ENCODE measurements at places on chromosomes 4 and X.
A peak's percentile ranks its signal among the peaks of the same experiment; 100 is the strongest.

GRCh38 chr4:34289489-34289888 is 1954.8 kb downstream of the ARAP2 start:
- DNase-seq: no peak

- no peak for DNase-seq
These were observed 363.9 kb downstream of the MID1IP1 start for GRCh38 chrX:39165185-39165584.

- DNase-seq: peak; percentile 2
These were observed 133.4 kb upstream of the MSX1 start for GRCh38 chr4:4726051-4726450.

DNA sequence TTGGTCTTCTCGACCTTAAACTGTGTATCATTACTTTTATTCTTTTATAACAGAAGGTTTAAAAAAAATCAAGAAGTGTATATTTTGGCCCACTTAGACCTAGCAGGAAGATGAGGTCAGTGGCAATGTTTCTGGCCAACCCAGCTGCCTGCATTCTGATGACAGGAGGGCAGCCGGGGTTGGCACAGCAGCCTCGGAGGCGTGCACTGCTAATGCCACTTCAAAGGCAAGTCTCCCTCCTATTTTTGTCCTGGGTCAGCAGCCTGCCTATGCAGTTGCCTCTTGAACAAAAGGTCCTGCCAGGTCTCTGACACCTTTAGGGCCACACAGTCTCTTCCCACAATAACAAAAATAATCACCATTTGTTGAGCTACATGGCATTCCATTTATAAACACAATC is 89.4 kb upstream of the MYOZ2 start:
- no peak for DNase-seq

DNA sequence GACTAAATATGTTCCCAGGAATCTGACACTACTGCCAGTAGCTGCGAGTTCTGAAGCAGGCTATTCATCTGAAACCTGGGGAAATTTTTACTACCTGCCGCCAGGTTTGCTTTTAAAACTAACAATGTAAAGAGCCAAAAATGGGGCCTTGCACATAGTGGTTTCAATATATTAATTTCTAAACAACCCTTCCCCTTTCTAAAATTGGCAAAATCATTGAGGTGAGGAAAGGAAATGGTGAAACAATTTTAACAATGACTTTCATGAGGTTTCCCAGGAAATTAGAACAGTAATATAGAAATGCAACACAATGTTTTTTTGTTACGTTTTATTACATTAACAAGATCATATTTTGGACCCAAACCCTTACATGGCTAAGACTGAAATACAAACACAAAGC is 21.3 kb downstream of the FANCB start:
- no peak for DNase-seq

DNA sequence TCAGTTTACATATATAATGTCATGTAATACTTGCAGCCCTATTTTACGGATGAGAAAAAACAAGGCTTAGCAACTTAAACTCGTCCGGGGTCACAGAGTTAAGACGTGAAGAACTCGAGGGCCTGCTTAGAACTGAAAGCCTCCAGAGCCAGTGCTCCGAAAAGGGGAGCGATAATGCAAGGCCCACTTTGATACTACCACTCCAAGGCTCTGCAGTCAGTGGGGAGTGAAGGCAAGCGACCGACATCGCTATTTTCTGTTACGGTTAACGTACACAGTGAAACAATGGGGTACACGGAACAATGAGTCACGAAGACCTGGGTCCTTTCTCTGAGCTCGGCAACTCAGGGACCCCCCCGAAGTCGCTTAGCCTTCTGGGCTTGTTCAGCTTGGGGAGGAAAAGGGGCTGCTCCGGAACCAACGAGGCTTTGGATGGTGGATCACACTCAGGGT is 965 bp downstream of the PPA2 start:
- no peak for DNase-seq

DNA sequence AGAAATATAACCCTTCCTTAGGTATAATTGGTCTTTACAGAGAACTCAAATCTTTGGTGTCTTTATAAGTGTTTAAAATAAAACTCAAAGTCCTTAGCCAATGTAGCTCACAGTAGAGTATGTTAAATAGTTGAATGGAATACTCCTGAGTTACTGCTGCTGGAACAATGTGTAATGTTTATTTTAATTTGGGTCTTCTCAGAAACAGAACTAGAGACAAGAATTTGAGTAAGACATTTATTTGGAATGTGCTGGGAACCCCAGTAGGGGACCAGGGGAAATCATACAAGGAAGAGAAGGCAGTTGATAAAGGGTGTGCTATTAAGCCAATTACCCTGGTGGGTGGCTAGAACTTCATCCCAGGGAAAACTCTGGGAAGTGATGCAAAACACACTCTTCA is 240.4 kb upstream of the LDB2 start:
- DNase-seq: no peak

DNA sequence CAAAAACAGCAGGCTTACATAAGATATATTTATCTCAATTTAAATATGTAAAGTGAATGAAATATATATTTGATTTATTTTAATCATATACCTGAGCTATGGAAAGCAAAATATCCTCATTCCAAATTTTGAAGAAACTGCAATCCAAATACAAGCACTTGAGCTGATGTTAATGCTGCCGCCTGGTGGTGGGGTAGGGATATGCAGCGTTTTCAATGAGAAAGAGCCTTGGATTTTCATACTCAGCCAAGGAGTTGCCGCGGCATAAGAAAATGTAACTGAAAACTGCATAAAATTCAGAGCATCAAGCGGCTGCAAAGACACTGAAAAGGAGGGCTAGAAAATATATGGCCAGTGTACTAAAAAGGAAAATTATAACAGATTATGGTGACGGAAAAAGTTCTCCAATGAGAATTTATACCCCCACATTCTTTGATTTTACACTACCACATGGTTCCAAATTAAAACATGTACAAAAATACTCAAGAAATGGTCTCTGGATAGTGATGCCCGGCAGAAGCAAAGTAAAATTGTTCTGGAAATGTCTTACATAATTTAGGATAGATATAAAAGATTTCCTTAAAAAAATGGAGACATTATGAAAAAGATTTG is 660.3 kb upstream of the PITX2 start:
- no peak for DNase-seq

GRCh38 chr4:181860157-181860556 is 383.0 kb upstream of the TENM3 start:
- no peak for DNase-seq

- DNase-seq: no peak
These were observed 61.3 kb downstream of the MTHFD2L start for GRCh38 chr4:74219240-74219639.

DNA sequence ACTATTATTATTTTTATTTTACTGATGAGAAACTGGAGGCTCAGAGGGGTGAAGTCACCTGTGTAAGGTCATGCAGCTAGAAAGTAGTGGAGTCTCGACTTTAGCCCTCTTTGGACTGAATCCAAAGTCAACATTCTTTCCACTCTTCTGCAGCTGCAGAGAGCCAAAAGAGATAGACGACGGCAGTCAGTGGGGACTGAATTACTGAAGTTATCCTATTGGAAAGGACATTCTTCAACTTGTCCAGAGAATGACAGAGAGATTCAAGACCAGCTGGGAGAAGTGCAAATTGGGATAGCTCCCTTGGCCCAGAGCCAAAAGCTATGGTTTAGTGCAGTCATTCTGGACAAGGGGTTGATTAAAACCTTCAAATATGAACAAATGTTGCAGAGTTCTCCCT is 42.5 kb downstream of the VGLL1 start:
- DNase-seq: no peak

DNA sequence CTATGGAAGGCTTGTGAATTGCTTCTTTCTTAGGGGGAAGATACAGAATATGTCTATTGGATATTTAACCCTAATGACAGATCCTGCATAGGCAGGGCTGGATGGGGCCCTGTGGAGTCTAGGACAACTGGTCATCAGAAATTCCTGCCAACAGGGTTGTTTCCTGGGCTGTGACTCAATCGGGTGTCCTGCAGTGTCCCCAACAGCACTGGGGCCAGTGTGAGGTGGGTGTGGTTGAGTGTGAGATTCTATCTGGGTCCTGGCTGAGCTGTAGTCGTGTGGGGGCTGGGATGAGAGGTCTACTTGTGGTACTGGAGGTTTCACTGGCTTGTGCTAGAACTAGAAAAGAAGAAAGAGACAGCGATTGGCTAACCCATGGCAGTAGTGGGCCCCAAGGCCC is 87.3 kb upstream of the WDR1 start:
- no peak for DNase-seq

DNA sequence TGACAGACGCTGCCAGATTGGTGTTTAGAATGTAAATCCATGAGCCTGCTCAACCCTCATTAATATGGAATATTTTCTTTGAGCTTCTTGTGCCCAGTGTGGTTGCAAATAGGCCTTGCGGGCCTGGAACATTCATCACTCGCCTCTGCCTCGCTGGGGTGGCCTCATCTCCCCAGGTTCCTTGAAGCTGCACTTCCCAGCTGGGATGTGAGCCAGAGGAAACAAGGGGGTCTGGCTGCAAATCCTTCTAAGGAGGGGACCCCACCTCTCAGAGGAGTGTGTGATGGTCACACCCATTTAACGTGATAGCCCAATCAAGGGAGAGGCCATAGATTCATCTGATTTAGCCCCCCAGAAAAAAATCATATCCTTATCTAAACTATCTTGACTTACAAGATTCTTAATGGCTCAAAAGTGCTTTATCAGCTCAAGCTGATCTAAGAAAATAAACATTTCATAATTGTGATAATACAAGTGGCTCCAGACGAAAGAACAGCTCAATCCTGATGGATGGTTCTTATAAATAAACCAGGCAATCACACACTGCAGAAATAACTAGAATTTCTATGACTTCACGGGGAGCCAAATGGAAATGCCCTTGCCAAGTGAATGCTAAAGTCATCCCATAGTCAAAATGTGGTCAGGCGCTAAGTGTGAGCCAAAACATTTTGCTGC is 189.9 kb downstream of the PTTG2 start:
- no peak for DNase-seq

DNA sequence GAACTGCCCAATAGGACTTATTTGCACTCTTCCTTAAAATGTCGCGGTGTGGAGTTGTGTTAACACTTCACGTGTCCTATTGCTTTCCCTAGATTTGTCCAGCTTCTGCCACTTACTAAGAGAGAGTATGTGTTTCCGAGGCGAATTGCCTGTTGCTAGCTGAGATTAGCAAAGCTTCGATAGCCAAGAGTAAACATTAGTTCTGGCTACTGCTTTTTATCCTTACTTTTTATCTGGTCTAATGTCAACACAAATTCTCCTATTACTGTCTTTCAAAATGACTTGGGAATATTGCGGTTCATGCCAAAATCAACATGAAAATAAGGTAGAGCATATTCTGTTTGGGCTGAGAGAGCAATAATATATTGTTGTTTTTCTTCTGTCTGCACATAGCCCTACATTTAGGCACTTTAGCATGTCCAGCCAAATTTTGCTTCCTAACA is 90.4 kb upstream of the VEGFC start:
- DNase-seq: no peak

DNA sequence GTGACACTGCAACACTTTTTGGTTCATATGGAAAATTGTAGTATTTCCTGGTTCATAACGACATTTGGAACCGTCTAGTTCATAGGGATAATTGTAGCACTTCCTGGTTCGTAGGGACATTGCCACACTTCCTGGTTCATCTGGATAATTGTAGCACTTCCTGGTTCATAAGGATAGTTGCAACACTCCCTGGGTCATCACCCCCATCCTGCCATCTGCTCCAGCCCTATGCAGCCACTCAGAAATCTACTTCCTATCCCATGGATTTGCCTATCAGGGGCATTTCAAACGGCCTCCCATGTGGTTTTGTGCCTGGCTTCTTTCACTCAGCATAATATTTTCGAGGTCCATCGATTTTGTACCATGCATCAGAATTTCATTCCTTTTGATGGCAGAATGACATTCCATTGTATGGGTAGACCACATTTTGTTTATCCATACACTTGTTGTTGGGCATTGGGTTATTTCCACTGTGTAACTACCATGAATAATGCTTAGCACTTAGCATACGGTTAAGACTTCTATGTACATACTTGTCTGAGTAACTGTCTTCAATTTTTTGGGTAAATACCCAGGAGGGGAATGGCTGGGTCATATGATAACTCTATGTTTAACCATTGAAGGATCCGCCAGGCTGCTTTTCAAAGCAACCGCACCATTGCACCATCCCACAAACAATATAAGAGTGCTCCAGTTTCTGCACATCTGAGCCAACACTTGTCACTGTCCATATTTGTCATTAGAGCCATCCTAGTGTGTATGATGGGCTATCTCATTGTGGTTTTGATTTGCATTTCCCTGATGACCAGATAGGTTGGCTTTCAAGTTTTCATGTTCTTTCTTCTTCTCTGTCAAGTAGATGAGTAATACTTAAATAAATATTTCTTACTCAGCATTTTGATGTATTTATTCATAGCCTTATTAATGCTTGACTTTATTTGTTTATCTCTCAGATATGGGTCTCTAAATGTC is 58.3 kb upstream of the CD99 start:
- no peak for DNase-seq

DNA sequence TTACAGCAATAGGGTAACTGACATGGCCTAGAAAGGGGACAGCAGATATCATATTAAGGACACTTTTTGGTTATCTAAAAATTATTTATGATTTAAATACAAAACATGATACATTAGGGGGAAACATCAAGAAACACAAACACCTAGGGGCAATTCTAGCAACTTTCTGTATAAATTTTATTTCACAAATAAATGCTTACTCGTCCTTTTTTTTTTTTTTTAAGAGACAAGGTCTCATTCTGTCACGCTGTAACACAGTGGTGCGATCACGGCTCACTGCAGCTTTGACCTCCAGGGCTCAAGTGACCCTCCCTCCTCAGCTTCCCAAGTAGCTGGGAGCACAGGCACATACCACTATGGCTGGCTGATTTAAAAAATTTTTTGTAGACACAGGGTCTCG is 151.8 kb upstream of the BCOR start:
- DNase-seq: no peak

GRCh38 chr4:41221850-41222645 is 7.7 kb upstream of the APBB2 start:
- DNase-seq: no peak

- DNase-seq: peak; percentile 2
These were observed 184.8 kb downstream of the GBA3 start for GRCh38 chr4:22877486-22878052.

- no peak for DNase-seq
These were observed 773 bp downstream of the TLR3 start for GRCh38 chr4:186069729-186070128.

DNA sequence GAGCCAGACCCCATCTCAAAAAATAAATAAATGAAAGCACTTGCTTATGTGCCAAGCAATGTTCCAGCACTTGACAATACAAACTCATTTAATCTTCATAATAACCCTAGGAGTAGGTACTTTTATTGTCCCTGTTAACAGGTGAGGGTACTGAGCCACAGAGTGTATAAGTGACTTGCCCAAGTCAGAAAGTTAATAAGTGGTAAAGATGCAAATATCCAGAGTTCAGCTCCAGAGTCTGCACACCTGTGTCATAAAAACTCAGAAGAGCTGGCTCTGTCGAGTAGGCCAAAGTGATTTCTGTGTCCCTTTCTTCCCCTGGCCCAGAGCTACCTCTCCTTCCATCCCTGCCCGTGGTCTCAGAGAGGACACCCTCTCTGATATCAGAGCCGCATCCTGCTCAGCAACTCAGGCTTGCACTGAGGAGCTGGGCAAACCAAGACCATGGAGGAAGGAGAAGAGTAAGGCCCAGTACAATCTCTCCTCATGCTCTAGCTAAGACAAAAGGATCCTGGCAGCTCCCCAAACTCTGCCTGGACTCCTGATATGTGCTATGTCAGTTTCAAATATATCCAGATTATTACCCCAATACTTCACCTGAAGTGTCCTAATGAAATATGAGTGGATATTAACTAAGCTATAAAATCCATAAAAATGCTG is 136.3 kb downstream of the HS6ST2 start:
- DNase-seq: no peak

- DNase-seq: no peak
These were observed 22.2 kb downstream of the CLCN4 start for GRCh38 chrX:10178866-10179463.

GRCh38 chr4:39044956-39045826 is 13.0 kb upstream of the TMEM156 start:
- DNase-seq: no peak

All from NCI-H2171 treated with DMSO at 0.1 percent for 48 hours (cell line).